ENCODE measurements at places on chromosomes 16 and 17.

GRCh38 chr17:28973425-28973824 is 22.1 kb upstream of the PHF12 start:
- no peak for DNase-seq

GRCh38 chr17:50458701-50459676 is 9.7 kb downstream of the CHAD start:
- no peak for DNase-seq

GRCh38 chr16:63497408-63497807 is 1461.2 kb upstream of the CDH8 start:
- no peak for DNase-seq

- no peak for DNase-seq
These were observed 58.3 kb downstream of the B9D1 start for GRCh38 chr17:19304209-19304608.

DNA sequence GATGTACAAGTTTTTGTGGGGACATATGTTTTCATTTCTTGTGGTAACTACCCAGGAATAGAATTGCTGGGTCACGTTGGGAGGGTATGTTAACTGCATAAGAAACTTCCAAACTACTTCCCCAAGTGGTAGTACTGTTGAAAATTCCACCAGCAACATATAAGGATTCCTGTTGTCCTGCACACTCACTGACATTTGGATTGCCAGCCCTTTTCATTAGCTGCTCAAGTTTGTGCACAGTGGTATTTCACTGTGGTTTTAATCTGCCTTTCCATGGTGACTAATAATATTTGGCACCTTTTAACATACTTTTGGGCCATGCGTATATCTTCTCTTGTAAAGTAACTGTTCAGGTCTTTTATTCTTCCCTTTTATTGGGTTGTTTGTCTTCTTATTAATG is 103.3 kb downstream of the GNAO1 start:
- no peak for DNase-seq

- DNase-seq: no peak
These were observed 8.0 kb downstream of the PRSS41 start for GRCh38 chr16:2806286-2806685.

- no peak for DNase-seq
These were observed 10.1 kb downstream of the KRT39 start for GRCh38 chr17:40956401-40957254.

DNA sequence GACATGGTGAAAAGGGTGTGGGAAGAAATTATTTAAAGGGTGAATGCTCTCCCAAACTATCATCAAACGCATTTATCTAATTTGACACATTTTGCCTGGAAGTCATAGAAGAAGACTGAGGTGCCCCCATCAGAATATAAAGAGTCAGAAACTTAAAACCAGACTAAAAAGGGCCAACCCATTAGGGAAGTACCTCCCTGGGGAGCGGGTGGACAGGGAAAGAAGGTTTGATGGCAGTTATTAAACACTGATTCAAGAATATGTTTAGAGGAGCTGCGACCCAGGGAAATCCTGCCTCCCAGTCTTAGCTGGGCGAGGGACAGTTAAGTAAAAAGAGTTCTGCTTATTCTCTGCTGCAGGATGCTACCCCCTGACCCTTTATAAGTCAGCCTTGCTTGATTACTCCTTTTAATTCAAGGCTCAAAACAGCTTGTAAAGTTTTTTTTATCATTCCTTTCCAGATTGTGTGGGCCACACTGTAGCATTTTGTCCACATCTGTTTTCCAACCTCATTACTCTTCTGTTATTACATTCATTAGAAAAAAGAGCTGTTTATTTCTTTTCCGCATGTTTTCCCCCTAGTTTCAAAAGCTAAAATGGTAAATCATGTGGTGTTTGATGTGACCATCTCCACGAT is 138.5 kb upstream of the TBX2 start:
- no peak for DNase-seq

GRCh38 chr17:28272166-28272565 is 46.8 kb upstream of the TMEM97 start:
- no peak for DNase-seq

DNA sequence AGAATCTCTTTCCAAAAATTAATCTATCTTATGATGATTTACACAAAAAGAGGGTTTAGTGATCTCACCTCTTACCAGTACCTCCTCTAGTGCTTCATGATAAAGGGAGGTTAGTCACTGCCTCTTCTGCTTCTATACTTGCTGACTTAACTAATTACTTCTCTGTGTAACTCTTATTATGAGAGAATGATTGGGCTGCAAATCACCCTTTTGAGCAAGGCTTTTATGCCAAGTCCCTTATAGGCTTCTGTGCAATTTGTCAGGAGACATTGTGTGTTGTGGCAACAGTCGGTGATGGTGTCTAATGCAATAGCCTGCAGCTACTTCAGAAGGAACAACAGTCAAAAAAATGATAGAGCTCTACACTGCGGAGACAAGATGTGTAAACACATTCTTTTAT is 1568.1 kb upstream of the GOT2 start:
- DNase-seq: peak; percentile 16

GRCh38 chr16:13390093-13390985 is 488.9 kb downstream of the SHISA9 start:
- DNase-seq: no peak

- DNase-seq: no peak
These were observed 14.2 kb upstream of the MARCHF10 start for GRCh38 chr17:62822080-62822904.

DNA sequence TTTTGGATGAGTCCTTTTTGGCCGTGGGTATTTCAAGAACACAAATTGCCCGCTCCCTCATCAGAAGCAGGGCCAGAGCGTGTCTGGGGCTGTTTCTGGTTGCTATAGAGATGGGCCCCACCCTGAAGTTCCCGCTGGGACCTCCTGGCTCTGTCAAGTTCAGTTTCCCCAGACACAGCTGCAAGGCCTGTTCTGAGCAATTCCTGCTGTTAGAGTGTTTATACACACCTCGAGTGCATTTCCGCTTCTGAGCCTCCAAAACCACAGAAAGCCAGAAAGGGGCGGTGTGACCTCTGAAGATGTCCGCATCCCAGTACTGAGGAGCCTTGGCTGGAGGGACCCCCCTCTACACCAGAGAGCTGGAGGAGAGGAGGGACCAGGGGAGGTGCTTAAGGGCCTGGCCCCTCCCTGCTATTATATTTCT is 9.3 kb upstream of the WBP2 start:
- DNase-seq: no peak

DNA sequence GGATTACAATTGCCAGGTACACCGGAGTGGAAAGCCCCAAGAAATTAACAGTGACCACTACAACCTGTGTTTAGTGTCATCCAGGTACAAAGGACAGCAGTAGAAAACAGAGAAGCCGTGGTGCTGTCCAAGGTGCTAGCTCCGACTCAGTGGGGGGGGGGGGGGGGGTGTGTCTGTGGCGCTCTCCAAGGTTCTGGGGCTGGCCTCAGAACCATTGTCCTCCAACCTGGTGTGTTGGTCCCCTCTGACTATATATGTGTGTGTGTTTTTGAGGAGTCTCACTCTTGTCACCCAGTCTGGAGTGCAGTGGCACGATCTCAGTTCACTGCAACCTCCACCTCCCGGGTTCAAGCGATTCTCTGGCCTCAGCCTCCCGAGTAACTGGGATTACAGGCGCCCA is 5.8 kb upstream of the ZNF23 start:
- no peak for DNase-seq

DNA sequence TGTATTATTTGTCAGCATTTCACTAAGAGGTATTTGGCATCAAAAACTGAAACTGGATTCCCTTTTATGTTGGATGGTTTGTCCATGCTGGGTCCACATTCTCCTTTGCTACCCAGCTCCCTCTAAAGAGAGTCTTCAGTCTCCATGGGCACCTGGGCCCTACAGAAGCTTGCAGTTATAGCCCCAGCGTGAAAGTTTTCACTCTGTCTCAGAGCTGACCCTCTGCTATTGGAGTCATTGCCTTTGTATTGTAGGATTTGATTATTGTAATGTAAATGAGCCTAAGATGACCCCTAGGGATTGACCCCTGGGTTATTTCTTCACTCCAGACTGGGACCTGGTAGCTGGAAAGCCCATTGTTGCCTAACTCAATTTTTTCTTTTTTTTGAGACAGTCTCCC is 1026.5 kb upstream of the EEF2KMT start:
- no peak for DNase-seq

- DNase-seq: no peak
These were observed 10.4 kb downstream of the SLC6A4 start for GRCh38 chr17:30225112-30225511.

DNA sequence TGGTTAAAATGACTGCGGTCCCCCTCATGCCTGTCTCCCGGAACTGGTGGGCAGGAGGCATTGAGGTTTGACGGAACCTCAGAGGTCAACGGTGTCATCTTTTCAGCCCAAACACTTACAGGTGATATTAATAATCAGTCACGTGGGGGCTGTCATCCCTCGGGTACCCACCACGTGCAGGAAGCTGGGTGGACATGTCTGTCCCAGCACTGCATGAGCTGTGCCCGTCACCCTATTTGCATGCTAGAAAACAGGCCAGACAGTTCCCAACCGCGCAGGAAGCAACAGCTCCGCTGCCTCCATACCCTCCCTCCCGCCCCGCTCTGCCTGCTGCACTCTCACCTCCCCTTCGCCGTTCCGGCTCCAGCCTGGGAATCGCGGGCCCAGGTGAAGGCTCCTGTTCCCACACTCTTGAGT is 1.4 kb downstream of the SYNGR3 start:
- DNase-seq: no peak

- no peak for DNase-seq
These were observed 12.6 kb downstream of the CACNG1 start for GRCh38 chr17:67056746-67057490.

GRCh38 chr16:51701025-51701424 is 550.0 kb upstream of the SALL1 start:
- DNase-seq: no peak

- DNase-seq: no peak
These were observed 13.2 kb upstream of the SPN start for GRCh38 chr16:29649588-29650494.

All from NCI-H1930 (cell line).